C1 segment of cervical spinal cord (tissue), 14 donors: ENCODE measurements at places on chromosomes 12 and 14.

DNA sequence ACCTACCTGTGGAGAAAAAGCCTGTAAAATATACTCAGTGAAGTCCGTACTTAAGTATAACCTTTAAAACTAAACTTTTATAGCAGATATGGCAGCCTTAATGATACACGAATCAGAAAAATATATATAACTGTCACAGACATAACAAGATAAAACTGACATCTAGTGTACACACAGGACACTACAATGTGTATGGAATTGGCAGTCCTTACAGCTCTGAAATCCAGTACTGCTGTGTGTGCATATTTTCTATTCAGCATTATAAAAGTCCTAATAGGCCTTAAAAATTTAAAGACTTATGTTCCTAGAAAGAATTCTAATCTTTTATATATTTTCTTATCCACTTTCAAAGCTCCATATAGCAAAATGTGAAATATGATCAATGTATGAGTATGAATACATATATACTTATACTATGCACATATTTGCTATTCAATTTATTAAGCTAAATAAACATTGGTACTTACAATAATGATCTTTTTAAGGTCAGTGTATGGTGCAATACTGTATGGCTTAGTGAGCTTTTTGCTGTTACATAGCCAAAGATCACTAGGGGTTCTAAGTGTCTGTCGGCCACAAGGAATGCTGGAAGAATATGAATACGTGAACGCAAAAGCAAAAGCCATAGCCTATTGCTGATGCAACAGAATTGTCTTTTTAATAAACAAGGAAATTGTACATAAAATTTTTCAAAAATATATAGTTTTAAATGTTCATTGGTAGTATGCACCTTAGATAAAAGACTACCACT lies 69.2 kb downstream of the C2CD5 start:
- no peak for DNase-seq

DNA sequence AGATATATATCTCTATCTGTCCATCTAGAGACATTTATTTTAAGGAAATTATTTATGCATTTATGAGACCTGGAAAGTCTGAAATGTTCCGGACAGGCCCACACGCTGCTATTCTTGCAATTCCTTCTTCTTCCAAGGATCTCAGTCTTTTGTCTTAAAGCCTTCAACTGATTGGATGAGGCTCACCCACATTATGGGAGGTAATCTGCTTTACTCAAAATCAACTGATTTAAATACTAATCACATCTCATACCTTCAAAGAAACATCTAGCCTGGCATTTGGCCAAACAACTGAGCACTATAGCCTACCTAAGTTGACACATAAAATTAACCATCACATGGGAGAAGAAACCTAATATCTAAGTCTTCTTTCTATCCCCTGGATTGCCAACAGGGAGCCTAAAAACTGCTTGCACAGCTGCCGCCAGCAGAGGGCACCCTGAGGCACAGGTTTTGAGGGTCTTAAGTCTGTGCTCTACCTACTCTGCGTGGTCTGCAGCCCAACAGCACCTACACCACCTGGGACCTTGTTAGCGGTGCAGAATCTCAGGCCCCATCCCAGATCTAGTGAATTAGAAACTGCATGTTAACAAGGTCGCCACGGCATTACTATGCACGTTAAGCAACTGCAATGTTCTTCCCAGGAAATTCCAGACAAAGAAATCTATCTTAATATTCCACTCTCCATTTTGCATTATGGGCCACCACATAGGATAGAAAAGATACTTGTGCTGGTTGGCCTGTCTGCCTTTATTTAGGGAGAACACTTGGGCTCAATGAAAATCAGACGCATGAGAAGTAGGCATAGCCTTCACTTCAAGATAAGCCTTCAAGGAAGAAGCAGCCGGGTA lies 249.7 kb downstream of the FOXG1 start:
- no peak for DNase-seq

GRCh38 chr12:114041590-114041989 lies 75.5 kb upstream of the RBM19 start:
- DNase-seq = no peak

DNA sequence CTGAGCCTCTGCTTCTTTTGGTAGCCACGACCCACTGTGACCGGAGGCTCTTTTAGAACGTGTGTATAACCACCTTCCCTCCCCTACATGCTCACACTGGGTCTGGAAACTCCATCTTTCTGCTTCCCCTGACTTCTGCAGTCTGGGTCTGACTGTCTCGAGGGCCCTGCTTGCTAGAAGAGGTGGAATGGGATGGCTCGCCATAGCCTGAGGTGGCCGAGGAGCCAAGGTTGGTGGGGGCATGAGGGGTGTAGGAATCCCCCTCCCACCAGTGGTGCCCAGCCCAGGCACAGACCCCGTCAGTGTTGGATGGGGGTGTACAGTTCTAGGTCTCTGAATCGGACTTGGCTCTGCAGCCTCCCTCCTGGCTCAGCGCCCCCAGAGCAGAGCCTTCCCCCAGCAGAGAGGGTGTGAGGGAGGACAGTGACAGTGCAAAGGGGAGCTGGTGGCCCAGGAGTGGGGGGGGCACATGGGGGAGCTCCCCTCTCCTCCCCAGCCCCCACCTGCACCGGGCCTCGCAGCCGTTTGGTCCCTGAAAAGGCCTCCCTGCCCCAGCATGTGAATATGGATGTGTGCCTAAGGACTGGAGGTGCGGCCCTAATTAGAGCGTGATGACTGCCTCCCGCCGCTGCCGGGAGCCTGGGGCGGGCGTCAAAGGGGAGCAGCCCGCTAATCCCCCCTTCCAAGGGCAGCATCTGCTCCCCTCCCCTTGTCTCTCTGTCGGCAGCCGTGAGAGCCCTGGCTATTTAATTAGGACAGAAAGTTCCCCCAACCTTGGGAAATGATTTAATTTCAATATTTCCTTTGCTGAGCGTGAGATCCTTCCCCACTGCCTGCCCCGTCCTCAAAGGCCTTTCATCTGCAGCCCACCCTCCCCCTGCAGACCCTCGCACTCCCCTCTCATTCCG lies 196.2 kb upstream of the C14orf180 start:
- DNase-seq = no peak

- no peak for DNase-seq
These were observed 121.7 kb downstream of the CHST11 start for GRCh38 chr12:104578453-104578852.

DNA sequence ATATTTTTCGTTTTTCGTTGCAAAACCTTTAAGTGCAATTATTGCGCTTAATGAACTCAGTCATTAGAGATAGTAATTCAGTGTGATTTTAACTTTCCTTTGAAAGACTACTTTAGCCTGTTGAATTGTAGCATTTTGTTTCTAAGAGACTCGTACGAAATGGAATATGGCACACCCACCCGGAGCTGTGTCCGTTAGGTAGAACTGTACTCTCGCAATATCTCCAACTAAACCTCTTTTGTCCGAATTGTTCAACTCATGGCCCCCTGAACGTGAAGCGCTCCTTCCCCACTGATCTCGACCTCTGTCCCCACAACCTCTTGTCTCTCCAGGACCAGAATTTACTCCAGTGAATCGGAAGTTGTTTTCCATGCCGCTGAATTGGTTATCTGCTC lies 800 bp downstream of the PCNX4 start:
- DNase-seq = no peak

DNA sequence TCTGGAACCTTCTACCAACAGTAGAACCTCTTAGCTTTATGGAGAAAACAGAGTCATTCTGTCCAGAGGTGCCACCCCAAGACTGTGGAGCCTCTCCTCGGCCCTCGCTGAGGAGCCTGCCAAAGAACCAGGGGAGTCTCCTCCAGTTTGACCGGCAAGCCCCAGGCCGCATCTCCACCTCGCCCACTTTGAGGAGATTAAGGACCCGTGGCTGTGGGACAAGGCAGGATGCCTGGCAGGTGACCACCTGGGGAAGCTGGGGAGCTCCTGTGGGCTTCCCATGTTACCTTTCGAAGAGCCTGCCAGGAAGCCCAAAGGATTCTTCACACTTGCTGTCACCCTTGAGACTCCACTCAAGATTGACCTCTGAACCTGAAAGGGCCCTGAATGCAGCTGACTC lies 3.8 kb downstream of the PLEKHG7 start:
- no peak for DNase-seq

DNA sequence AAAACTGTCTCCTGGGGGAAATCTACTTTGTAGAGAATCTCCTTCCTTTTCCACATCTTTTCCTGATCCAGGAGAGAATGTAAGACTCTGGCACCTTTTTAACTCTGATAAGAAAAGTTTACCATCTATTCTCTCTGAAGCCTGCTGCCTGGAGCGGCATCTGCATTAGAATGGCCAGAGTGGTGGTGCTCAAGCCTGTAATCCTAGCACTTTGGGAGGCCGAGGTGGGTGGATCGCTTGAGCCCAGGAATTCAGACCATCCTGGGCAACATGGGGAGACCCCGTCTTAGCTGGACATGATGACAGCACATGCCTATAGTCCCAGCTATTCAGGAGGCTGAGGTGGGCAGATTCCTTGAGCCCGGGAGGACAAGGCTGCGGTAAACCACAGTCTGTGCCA lies 1.4 kb upstream of the CHFR start:
- no peak for DNase-seq

- no peak for DNase-seq
These were observed 2.5 kb downstream of the LGALS3 start for GRCh38 chr14:55131370-55132137.

DNA sequence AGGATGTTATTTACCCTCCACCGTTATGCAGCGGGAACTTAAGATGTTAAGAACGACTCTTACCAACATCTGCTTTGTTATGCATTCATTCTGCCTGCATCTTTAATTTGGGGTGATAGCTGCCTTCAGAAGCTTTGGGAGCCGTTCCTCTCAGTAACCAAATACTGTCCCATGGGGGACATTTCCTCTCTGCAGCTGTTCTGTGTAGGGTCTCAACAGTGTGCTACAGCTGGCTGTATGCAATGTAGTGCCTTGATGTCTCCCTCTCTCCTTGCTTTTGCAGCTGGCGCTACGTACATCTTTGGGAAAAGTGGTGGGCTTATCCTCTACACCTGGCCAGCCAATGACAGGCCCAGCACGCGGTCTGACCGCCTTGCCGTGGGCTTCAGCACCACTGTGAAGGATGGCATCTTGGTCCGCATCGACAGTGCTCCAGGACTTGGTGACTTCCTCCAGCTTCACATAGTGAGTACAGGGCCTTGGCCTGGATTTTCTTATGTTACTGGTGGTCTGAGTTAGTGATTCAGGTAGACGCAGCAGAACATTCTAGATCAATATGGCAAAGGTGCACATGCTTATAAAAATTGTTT lies 744.3 kb downstream of the DIO2 start:
- no peak for DNase-seq

DNA sequence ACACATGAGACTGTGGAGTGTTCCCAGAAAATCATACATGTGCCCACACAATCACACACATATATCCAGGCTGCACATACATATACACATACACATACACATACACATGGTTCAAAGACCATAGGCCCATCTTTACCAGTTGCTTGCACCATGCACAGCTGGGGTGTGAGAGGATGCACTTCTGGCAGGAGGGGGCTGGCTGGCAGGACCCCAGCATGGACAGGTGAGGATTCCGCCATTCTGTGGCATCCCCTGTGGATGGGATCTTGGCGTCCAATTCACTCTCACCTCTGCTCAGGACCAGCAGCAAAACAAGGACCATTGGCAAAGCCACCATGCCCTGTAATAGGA lies 7.0 kb downstream of the ITGB7 start:
- no peak for DNase-seq

DNA sequence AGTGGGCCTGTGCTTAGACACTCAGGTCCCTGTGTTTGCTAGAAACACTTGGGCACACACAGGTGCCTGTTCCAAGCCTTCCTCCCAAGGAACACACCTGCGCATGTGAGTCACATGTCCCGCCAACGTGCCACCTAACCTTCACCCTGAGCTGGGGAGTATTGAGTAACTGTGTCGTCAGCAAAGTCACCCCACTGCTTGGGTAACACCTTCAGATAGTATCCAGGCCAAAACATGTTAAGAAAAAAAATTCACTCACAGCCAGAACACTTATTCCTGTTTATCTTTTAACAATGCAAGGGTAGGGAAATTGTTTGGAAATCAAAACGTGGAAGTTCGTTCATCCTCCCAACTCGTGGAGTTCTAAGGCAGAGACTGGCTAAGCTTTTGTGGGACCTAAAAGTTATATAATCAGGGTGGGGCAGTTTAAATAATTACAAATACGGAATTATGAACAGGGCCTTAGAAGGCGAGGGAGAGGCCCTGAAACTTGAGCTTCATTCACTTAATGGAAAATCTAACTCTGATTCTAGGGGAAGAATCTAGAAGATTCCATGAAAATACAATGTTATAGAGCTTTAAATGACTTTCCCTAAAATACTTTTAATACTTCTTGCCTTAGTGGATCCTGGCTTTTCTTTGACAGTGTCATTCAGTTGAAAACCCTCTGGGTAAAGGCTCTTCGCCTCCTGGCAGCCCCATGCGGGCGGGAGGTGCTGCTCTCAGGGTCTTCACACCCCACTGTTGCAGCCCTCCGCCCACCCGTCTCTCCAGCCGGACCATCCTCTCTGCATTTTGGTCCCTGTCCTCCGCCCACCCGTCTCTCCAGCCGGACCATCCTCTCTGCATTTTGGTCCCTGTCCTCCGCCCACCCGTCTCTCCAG lies 30.3 kb upstream of the ADIPOR2 start:
- DNase-seq = no peak

DNA sequence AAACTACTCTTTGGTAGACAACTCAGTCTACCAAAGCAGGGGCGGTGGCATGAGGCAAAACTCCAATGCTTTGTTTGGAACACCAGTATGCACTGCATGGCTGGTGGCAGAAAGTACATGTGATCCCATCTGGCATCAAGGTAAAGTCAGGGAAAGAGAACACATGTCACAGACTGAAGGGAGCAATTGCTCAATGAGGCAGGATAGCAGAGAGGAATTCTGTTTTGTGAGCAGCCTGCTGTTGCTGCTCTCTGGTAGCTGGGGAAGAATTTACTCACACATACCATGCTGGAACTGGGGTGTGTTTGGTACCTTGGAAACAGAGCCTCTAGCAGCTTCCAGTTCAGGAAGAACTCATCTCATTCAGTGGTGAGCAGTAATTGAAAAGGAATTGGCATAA lies 84.8 kb downstream of the HELB start:
- DNase-seq = no peak

DNA sequence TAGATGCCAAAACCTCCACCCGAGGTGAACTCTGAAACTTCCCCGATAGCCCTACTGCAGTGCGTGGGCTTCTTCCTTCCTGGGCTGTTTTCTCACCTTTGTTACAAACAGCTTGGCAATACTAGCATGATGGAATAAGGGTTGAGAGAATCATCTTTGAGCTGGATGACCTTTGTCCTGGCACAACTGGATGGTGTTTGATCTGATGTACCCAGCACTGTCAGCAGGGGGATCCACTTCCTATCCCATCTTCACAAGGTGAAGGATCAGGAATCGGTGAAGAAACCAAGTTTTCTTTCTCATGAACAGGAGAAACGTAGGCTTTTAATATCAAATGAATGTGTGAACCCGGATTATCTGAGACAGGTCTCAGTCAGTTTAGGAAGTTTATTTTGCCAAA lies 19.5 kb upstream of the LRRC10 start:
- DNase-seq = no peak

DNA sequence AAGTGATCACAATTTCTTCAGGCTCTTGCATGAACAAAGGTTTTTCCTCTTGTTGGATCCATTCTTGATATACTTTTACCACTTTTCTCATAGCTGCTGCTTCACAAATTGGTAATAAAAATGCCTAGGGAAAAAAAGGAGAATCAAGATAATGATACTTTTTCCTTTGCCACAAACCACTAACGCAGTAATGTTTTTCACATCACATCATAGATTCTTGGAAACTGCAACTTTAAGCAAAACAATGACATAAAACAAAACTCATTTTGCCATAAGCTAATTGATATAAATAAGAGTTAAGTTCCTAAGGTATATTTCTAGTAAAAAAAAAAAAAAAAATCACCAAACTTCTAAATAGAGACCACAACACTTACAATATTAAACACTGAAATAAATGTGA lies 66.7 kb downstream of the RALGAPA1 start:
- DNase-seq = no peak

- no peak for DNase-seq
These were observed 586 bp downstream of the TTC6 start for GRCh38 chr14:37595809-37596621.
